ENCODE measurements at places on chromosomes 6 and 20.

DNA sequence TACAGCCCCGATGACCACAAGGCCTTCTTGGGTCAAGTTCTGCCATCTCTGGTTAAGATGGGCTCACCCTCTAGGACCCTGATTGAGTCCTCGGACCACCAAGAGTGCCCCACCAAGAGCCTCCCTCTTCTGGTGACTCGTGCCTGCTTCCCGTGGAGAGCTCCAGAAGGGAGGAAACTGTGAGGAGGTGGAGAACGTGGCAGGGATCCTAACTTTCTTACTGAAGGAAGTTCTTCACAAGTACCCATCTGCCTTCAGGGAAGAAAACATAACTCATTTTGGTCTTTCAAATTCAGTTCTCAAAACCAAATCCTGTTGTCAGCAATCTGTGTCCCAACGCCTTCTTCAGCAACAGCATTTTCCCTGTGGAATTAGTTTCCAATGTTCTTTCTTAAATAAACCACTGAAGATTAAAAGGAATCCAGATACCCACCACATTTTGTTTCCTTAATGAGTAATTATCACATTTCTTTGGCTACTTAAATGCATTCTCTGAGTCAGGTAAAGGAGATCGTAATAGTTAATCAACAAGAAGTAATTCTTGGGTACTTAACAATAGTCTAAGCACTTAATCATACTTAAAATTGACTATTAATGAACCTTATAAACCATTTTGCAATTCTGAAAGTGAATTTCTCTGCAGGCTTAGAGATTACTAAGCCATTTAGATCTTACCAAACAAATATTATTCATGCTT lies 185.8 kb upstream of the SGK1 start:
- no peak for DNase-seq

DNA sequence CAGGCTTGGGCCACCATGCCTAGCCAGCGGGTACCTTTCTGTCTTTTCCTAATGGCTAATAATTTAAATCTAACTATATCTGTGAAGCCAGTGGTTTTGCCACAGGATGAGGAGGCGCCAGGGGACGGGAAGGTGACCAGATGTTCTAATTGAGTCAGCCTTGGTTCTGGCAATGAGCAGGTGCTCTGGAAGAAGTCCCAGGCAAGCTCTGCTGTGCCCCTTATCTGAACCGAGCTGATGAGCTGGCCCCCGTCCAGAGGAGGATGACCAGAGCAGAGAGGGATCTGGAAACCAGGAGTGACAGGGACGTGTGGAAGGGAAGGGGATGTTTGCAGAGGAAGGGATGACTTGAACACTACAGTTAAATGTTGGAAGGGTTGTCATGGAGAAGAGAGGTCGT lies 46.7 kb downstream of the SLC35D3 start:
- no peak for DNase-seq

DNA sequence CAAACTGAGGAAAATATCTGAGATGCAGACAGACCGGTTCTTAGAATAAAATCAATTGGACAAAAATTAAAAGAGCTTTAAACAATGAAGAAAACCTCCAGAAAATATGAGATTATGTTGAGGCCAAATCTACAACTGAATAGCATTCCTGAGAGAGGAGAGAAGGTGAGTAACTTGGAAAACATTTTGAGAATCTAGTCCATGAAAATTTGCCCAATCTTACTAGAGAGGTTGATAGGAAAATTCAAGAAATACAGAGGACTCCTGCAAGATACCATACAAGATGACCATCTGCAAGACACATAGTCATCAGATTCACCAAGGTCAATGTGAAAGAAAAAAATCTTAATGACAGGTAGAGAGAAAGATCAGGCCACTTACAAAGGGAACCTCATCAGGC lies 437.7 kb upstream of the ADGRB3 start:
- DNase-seq: no peak

GRCh38 chr6:11241793-11242201 lies 9.3 kb upstream of the NEDD9 start:
- peak; percentile 42 for DNase-seq

DNA sequence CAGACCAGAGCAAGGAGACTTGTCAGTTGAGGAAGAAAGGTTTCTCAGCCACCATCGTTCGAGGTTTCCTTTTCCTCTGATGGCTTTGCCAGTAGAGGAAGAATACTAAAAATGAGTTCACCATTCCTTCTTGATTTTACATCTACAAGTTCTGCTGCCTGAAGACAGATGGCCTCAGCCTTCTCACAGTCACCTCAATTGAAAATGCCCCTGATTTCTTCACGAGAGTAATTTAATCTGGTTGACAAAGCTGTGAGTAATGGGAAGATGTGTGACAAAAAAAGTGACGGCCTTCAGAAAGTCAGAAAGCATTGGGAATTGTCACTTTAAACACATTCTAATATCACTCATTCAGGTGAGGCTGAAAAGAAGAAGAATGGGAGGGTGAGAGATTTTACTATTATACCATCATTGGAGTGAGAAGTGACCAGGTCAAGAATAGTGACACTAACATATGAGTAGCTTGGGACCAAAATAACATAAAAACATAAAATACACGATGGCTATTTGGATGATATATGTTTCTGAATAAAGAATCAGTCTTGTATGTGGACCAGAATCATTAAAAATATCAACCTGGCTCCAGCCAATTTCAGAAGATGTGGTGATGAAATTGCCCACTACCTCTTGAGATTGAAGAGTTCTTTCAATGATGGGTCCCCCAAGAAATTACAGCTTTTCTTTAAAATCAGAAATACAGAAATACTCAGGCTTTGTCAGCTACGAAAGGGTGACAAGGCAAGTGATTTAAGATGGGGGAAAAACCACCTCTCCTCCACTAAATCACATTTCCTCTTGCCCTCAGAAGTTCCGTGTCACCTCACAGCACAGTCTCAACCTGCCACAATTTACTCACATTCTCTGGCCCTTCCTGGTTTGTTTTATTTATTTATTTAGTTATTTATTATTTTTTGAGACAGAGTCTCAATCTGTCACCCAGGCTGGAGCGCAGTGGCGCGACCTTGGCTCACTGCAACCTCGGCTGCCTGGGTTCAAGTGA lies 147.7 kb downstream of the SOBP start:
- DNase-seq: no peak

- DNase-seq: no peak
Observed at GRCh38 chr6:154909311-154909710, 85.8 kb upstream of the TIAM2 start.

- no peak for DNase-seq
Observed at GRCh38 chr6:9485992-9486391, 928.9 kb downstream of the TFAP2A start.

GRCh38 chr6:153613719-153614455 lies 425.2 kb upstream of the OPRM1 start:
- no peak for DNase-seq

DNA sequence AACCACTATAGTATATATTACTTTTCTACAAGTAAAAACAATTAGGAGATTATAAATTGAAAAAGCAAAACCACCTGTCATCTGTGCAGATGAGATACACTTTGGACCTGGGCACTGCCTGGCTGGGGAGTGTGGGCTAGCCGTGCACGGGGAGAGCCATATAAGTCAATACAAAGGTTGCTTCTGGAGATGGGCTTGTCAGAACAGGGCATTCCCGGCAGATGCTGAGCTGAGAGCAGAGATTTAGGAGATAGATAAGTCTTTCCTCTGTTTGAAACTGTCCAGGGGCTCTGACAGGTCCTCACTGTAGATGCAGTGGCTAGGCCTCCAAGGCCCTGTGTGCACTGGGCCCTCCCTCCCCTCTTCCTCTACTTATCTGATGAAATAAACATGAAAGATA lies 34.5 kb downstream of the CD164 start:
- DNase-seq: no peak

GRCh38 chr6:16248271-16248853 lies 10.0 kb downstream of the GMPR start:
- no peak for DNase-seq

DNA sequence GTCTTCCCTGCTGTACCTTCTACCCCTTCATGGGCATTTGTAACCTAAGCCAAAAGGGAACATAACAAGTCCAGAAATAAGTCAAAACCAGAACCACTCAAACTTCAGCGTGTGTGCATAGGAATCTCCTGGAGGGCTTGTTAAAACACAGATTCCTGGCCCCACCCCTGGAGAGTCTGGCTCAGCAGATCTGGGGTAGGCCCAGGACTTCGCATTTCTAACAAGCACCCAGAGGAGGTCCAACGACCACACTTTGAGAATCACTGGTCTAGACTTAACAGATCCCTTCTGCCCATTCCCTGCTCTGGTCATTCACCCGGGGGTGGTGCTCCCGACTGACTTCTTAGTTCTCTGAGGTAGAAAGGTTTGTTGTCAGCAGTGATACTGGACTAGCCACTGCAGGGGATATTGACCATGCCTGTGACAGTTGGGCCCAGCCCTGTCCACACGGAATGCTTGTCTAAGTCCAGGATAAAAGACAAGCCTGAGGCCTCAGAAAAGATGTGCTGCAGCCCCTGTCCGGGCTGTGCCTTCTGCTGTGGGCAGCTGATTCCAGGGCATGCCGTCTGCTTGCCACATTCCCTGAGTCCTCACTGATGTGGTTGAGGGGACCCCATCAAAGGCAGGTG lies 68.6 kb downstream of the SYNJ2 start:
- DNase-seq: no peak

GRCh38 chr6:139433631-139434419 lies 59.4 kb upstream of the CITED2 start:
- DNase-seq: peak; percentile 66

- DNase-seq: no peak
Observed at GRCh38 chr6:42152024-42152423, 9.6 kb upstream of the C6orf132 start.

DNA sequence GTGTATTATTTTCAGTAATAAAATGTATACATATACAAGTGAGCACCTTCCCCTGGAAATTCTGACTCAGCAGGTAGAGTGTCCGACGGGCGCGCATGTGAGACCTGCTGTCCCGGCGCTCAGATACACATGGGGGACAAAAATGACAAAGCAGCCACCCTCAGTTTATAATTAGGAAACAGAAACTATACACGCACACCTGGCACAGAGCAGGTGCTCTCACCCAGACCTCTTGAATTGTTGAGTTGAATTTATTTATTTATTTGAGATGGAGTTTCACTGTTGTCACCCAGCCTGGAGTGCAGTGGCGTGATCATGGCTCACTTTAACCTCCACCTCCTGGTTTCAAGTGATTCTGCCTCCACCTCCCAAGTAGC lies 180.4 kb downstream of the ZDHHC14 start:
- peak; percentile 90 for DNase-seq

DNA sequence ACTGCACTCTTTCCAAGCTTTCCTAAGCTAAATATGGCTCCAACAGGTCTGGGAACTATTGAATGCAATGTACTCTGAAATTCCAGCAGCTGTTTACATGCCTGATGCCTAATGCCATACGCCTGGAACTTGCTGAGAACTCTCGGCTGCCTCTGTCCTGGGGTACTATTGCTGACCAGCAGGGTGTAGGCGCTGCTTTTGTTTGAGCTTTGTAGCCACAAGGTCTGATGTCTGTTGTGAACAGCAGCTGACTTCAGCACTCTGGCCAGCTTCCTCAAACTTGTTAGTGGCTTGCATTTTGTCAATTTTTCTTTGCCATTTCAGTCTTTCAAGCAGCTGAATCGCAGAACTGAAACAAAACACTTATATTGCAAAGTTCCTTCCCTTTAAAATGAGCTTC lies 26.7 kb downstream of the SAYSD1 start:
- DNase-seq: peak; percentile 14

DNA sequence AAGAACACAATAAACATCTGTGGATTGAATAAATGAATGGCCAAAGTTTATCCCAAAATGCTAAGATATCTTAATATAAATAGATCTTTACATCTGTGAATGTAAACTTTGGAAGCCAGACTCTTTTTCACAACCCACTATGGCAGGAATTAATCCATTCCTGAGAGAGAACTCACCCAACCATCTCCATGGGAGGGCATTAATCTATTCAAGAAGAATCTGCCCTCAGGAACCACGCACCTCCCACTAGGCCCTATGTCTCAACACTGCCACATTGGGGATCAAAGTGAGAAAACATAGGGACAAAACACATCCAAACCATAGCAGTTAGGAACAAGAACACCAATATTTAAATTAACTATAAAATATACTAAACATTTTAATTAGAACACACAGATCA lies 3.4 kb downstream of the UBE3D start:
- DNase-seq: no peak

DNA sequence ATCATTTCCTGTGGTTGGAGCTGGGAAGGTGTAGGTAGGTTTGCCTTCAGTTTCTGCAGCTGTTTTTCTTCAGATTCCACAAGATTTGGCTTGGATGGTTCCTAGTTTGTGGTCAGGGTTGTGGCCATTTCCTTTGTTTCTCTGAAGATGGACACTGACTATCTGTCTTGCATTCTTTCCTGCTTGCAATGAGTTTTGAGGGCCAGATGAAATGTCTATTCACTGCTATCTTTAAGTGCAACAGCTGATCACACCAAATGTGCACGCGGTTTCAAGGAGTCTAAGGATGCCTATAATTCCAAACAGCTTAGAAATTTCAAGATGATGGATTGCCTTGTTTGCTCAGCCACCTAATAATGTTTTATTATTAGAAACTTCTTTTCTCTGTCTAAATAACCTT lies 28.4 kb downstream of the IL20RA start:
- no peak for DNase-seq

- DNase-seq: no peak
Observed at GRCh38 chr20:18321976-18322950, 33.9 kb downstream of the ZNF133 start.

DNA sequence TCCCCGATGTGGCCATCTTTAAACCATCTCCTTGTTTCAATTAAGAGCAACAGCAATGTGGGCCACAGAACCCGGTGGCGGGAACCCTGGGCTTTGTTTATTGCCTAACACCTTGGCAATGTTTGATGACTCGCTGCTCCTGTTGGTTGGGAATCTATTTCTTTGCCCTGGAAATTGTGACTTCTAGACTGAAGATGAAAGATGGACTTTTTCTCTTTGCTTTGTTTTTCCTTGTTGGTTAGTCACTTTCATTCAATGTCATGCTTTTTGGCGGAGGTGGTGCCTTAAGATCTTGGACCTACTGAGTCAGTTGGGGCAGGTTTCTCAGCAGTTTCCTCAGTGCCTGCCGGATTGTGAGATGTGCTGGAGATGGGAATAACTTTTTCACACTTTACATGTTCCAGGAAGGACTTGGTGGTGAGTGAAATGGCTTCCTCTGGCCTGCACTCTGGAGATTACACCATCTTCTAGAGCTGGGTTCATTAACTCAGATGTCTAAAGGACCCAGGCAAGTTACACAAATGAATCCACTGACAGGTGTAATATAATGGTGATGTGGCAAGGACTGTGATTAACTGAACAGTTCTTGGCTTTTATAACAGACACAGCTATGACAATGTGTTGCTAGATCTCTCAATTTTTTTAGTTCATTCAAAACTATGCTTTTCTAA lies 56.3 kb downstream of the TSHZ2 start:
- DNase-seq: no peak

- no peak for DNase-seq
Observed at GRCh38 chr6:45850378-45851033, 165.2 kb downstream of the CLIC5 start.

- no peak for DNase-seq
Observed at GRCh38 chr6:453152-453551, 61.6 kb downstream of the IRF4 start.

Measured in DMS53 (cell line).